ENCODE measurements at places on chromosomes 11 and 22.

GRCh38 chr11:124930799-124931198 is 5.0 kb downstream of the HEPACAM start:
- peak overlapping the region; percentile 81 for H3K27ac ChIP-seq
- H3K4me3 ChIP-seq = peak overlapping the region; percentile 9
- H3K27me3 ChIP-seq = no peaks in the 10 kb centered on the region
- H3K36me3 ChIP-seq = peaks cover 3% of the 10 kb centered on the region
- peaks cover 12% of the 10 kb centered on the region for H3K4me1 ChIP-seq

DNA sequence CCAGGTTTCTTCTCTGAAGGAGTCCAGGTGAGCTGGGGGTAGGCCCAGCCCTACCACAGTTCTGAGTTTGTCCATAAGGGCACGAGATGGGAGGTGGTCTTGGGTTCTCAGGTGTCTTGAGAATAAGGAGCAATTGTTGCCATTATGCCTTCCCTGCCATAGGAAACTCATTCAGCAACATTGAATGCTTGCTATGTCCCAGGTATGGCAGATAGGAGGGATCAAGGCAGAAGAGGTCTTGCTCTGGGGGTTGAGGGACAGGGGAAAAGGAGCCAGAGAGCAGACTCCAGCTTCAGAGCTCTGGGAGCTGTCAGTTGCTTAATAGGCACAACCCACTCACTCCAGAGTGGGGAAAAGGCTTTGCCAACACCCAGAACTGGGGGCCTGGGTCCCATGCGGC is 4.3 kb downstream of the SELENOM start:
- no peak for DNase-seq
- peaks cover 2% of the 10 kb centered on the region for H3K36me3 ChIP-seq
- no peak overlapping the region for H3K4me3 ChIP-seq
- no peak overlapping the region for H3K27ac ChIP-seq

GRCh38 chr11:104075091-104075490 is 38.7 kb downstream of the DDI1 start:
- no peak for DNase-seq
- H3K27me3 ChIP-seq = no peaks in the 10 kb centered on the region
- H3K4me3 ChIP-seq = no peak overlapping the region
- no peaks in the 10 kb centered on the region for H3K4me1 ChIP-seq
- H3K36me3 ChIP-seq = no peaks in the 10 kb centered on the region

DNA sequence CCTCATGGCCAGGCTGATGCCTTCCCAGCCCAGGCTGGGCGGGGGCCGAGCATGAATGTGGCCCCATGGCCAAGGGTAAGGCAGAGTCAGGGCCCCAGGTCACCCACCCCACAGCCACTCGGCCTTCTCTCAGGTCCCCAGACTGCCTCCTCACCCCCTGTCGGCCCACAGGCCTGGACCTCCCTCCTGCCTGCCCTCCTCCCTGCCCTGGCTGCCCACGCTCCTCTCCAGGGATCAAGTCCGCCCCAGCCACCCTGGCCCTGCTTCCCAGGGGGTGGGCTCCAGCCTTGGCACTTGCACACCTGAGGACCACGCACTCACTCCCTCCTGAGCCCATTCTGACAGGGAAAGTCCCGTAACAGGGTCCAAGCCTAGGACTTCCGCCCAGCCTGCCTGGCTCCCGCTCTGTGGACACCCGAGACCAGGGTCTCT is 37.8 kb upstream of the TH start:
- H3K4me1 ChIP-seq = peaks cover 15% of the 10 kb centered on the region
- no peak for DNase-seq
- no peaks in the 10 kb centered on the region for H3K27me3 ChIP-seq
- H3K4me3 ChIP-seq = no peak overlapping the region
- no peaks in the 10 kb centered on the region for H3K36me3 ChIP-seq

- no peaks in the 10 kb centered on the region for H3K4me1 ChIP-seq
- H3K27ac ChIP-seq = no peak overlapping the region
- H3K4me3 ChIP-seq = no peak overlapping the region
- peaks cover 18% of the 10 kb centered on the region for H3K27me3 ChIP-seq
- DNase-seq = no peak
Measured at GRCh38 chr11:35550374-35551036, 25.1 kb upstream of the PAMR1 start.

GRCh38 chr11:75667831-75668450 is 897 bp downstream of the MAP6 start:
- peaks cover 74% of the 10 kb centered on the region for H3K27me3 ChIP-seq
- peak; percentile 37 for DNase-seq

DNA sequence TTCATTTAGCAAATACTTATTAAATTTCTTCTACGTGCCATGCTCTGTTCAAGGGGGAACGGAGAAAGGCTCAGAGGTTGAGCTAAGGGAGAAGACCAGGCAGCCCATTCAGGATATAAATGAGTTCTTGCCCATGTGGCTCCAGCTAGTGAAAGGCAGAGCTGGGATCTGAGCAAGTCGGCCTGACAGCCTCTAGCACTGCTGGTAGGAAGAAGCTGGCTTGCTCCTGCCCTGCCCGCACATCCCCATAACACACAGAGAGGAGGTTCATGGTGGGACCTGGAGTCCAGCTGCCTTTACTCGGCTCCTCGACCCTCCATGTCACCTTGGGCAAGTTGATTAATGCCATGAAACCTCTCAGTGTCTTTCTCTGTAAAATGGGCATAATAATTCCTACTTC is 2.0 kb downstream of the SLC15A3 start:
- H3K4me1 ChIP-seq = peaks cover 29% of the 10 kb centered on the region
- H3K36me3 ChIP-seq = no peaks in the 10 kb centered on the region
- H3K27ac ChIP-seq = no peak overlapping the region
- no peak for DNase-seq
- H3K27me3 ChIP-seq = peaks cover 16% of the 10 kb centered on the region

DNA sequence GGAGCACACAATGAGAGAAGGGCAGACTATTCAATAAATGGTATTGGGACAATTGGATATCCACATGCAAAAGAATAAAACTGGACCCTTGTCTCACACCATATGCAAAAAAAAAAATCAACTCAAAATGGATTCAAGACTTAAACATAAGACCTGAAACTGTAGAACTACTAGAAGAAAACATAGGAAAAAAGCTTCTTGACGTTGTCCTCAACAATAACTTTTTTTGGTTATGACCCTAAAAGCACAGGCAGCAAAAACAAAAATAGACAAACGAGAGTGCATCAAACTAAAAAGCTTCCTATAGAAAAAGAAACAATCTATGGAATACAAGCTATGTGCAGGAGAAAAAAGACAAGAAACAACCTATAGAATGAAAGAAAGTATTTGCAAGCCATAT is 37.1 kb upstream of the EED start:
- no peaks in the 10 kb centered on the region for H3K27me3 ChIP-seq
- H3K4me1 ChIP-seq = peaks cover 2% of the 10 kb centered on the region
- DNase-seq = no peak
- no peak overlapping the region for H3K4me3 ChIP-seq

GRCh38 chr22:20093418-20094196 is 13.6 kb downstream of the DGCR8 start:
- DNase-seq = no peak
- H3K4me3 ChIP-seq = no peak overlapping the region
- H3K27me3 ChIP-seq = no peaks in the 10 kb centered on the region

DNA sequence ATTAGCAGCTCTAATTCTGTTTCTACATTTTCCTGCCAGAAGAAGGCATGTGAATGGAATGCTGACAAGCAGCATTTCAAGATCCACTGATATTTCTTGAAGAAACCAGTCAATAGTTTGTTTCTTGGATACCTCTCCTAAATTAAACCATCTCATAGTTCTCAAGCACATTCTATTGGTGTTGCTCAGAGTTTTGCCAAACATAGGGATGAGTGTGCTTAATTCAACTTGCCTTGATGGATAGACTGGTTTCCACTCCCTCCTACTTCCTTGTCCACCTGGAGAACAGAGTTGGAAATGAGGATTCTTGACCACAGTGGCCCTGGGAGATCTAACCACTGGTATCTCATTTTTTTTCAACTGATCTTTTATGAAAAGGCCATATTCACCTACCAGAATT is 29.8 kb upstream of the DDX10 start:
- no peak for DNase-seq
- no peaks in the 10 kb centered on the region for H3K36me3 ChIP-seq
- H3K27ac ChIP-seq = no peak overlapping the region
- no peaks in the 10 kb centered on the region for H3K4me1 ChIP-seq

GRCh38 chr22:48520884-48521588 is 1306.6 kb downstream of the BRD1 start:
- H3K36me3 ChIP-seq = no peaks in the 10 kb centered on the region
- no peak overlapping the region for H3K27ac ChIP-seq
- no peak overlapping the region for H3K4me3 ChIP-seq
- H3K4me1 ChIP-seq = no peaks in the 10 kb centered on the region
- H3K27me3 ChIP-seq = no peaks in the 10 kb centered on the region

GRCh38 chr11:11944444-11944843 is 64.0 kb downstream of the DKK3 start:
- no peak overlapping the region for H3K4me3 ChIP-seq
- H3K27ac ChIP-seq = no peak overlapping the region
- H3K36me3 ChIP-seq = peaks cover 20% of the 10 kb centered on the region
- no peak for DNase-seq
- H3K4me1 ChIP-seq = no peaks in the 10 kb centered on the region

DNA sequence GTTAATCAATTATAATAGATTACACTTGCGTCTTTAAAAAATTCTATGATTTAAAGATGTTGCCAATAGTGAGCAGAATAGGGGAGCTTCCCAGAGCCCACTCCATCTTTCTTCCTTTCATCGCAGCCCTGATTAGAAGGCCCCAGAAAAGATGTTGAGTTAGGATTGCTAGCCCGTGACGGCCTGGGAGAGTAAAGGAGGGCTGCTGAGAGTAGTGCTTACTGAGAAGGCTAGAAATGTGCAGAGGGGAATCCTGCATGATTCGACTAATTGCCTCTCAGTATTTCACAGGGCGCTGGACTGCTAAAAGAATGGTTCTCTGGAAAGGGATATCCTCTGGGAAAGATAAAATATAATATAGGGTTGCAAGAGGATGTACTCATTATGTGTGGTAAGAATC is 160.5 kb downstream of the C11orf87 start:
- no peaks in the 10 kb centered on the region for H3K36me3 ChIP-seq
- no peaks in the 10 kb centered on the region for H3K27me3 ChIP-seq
- H3K4me1 ChIP-seq = no peaks in the 10 kb centered on the region

DNA sequence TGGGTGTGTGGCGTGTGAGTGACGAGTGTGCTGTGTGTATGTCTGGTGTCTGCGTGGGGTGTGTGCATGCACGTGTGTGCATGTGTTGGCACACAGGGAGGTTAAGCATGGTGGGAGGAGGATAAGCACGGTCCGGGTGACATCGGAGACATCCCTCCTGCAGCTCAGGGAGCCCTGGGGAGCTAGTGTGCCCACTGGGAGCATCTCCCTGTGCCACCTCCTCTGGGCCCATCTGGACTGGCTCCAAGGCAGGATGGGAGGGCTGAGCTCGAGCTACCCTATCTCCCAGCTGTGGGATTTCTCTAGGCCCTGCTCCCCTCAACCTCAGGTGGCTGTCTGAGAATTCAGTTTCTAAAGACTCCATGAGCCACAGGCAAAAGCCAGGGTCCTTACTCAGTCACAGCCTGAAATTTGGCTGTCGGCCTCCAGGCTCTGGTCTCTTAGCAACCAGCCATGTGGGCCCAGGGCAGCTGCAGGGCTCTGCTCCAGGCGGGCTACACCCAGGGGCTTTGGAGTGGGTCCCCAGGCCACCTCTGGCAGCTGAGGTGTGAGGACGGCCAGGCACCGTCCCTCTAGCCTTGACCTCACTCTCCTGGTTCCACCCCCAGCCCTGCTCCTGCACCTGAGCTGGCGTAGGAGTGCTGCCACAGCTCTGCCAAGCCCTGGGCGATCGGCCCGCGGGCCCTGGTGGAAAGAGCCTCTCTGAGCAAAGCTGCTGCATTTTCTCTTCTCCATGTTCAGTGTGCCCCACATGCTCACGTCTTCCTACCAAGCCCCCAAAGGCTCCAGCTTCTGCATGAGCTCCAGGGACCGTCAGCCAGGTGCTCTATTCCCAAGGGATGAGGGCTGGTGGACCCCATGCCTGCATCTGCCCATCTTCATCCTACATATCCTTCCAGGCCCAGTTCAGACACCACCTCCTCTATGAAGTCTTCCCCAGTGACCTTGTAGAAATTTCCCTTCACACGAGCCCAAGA is 39.7 kb downstream of the RTL6 start:
- H3K27me3 ChIP-seq = peaks cover 2% of the 10 kb centered on the region
- peaks cover 64% of the 10 kb centered on the region for H3K4me1 ChIP-seq
- no peak overlapping the region for H3K4me3 ChIP-seq
- peaks cover 19% of the 10 kb centered on the region for H3K36me3 ChIP-seq
- DNase-seq = no peak

- no peak overlapping the region for H3K4me3 ChIP-seq
- no peak for DNase-seq
- H3K36me3 ChIP-seq = no peaks in the 10 kb centered on the region
- no peaks in the 10 kb centered on the region for H3K4me1 ChIP-seq
- H3K27ac ChIP-seq = no peak overlapping the region
Measured at GRCh38 chr11:119406005-119406404, 17.0 kb downstream of the THY1 start.

GRCh38 chr11:94731880-94732601 is 36.1 kb upstream of the AMOTL1 start:
- DNase-seq = no peak
- peaks cover 6% of the 10 kb centered on the region for H3K27me3 ChIP-seq
- no peaks in the 10 kb centered on the region for H3K36me3 ChIP-seq
- H3K4me1 ChIP-seq = peaks cover 16% of the 10 kb centered on the region
- H3K4me3 ChIP-seq = no peak overlapping the region

GRCh38 chr22:23094695-23095681 is 24.7 kb downstream of the GNAZ start:
- no peaks in the 10 kb centered on the region for H3K4me1 ChIP-seq
- no peak for DNase-seq
- no peak overlapping the region for H3K4me3 ChIP-seq
- H3K27ac ChIP-seq = no peak overlapping the region
- no peaks in the 10 kb centered on the region for H3K27me3 ChIP-seq
- no peaks in the 10 kb centered on the region for H3K36me3 ChIP-seq

DNA sequence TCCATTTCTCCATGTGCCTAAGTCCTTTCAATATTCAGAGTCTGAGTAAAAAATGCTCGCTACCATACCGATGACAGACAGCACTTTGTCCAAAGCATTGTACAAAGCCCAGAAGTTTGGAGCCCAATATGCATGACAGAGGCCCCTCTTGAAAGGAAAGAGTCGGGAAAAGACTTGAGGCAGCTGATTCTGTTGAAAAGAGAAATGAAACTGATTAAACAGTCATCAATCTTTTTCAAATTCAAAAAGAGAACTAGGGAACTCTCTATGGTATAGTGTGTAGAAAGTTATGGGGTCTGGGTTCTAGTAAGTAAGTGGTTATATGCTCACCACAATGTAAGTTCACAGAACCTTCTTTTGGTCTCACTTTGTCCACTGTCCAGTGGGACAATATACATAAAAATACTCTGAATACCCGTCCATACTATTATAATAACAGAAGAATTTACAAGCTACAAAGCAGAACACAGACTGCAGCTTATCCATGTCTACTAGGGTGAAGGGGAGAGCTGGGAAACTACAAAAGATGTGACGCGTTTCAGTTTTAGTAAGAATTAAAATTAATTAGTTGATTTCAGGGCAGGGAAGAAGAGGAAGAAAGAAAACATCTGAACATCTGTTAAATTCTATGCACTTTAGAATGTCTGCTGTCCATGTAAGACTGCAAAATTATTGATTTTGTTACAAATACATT is 26.7 kb downstream of the ALG8 start:
- H3K36me3 ChIP-seq = peaks cover 35% of the 10 kb centered on the region
- H3K4me3 ChIP-seq = no peak overlapping the region
- no peaks in the 10 kb centered on the region for H3K4me1 ChIP-seq
- no peak for DNase-seq

Data from activated CD4-positive, alpha-beta T cell treated with anti-CD3 and anti-CD28 coated beads, Interleukin-2, amount 10 ng/mL, durations not matched to agents 7 days and 5 days (primary cell).